Astrocyte (in vitro differentiated cells and primary cell): ENCODE measurements at places on chromosomes 12 and 14. TPM values are rescaled to one million over a fixed set of nuclear protein-coding genes. Genes with fewer than 3 reads are reported as not detected.

Gene GLT1D1
- total RNA-seq, result 0.14 and 0.16 TPM in 2 replicates

Gene GYS2
- total RNA-seq, result not detected in 2 replicates

Gene CGRRF1
- total RNA-seq, result 16.6 and 18.7 TPM in 2 replicates

Gene NIN
- 38.2 and 45.4 TPM in 2 replicates for total RNA-seq

Gene FGF23
- not detected in 2 replicates for total RNA-seq

Gene SERPINA9
- total RNA-seq, result 0.22 TPM in 1 of 2 replicates, not detected in the other

Gene VWF
- 0.23 and 0.82 TPM in 2 replicates for total RNA-seq

Gene SLCO1A2
- 0.05 and 0.32 TPM in 2 replicates for total RNA-seq

Gene BCL2L14
- not detected in 2 replicates for total RNA-seq

Gene PMEL
- total RNA-seq, result 3.9 and 13.8 TPM in 2 replicates

Gene CAPZA3
- total RNA-seq, result not detected in 2 replicates

Gene KRT82
- not detected in 2 replicates for total RNA-seq

- DNase-seq, result peak; percentile 62
Observed at GRCh38 chr12:88985631-88986030, 366.7 kb downstream of the DUSP6 start.

DNA sequence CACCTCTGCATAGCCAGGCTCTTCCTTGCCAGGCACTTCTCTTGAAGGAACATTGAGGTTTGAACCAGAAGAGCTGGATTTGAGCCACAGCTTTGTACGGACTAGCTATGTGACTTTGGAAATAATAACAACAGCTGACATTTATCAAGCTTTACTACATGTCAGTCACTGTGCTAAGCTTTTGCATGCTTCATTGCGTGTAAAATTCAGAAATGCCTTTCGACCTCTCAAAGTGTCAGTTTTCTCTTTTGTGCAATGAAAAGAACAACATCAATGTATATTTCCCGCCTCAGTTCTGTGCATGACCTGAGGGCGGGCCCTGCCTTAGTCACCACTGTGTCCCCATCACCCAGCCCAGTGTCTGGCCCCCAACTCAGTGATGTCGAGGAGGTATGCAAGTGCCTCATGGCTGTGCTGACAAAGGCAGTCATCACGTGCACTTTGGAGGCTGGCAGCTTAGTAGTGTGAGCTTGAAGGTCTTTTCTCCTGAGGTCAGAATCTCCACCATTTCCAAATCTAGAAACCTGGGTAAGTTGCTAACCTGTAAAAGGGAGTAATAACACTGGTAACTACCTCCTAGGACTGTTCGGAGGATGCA, 17.9 kb upstream of the AQP2 start:
- no peak for DNase-seq

DNA sequence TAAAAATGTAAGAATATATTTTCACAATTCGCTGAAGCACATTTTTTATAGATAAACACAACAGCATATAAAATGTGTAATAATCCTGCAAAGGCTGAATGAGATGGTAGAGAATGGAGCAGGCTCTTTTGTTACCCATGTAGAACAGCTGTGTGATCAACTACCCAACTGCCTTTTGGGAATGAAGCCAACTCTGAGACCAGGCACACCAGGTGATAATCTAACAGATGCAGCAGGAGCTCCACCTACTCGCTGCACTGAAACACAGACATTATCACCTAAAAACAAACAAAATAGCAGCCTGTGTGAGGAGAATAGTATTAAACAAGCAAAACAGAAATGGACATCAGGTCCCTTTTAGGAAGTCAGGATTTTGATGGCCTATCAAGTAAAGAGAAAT, 183.3 kb downstream of the CCDC59 start:
- DNase-seq, result no peak

DNA sequence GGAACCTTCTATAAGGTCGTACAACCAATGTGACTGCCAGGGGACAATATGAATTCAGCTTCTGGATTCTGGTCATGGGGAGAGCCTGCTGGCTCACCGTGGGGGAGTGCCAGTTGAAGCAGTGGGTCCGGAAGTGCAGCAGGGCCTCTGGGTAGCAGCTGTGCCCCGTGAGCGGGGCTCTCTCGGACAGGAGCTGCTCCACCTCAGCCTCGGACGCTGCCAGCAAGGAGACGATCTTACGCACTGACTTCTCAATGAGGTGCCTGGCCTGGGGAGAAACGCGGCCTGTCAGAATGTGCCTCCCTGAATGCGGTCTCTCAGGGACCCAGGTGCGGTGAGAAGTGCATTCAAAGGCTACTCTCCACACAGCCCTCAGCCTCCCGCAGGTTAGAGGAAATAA, 42.0 kb downstream of the LGMN start:
- DNase-seq, result no peak

DNA sequence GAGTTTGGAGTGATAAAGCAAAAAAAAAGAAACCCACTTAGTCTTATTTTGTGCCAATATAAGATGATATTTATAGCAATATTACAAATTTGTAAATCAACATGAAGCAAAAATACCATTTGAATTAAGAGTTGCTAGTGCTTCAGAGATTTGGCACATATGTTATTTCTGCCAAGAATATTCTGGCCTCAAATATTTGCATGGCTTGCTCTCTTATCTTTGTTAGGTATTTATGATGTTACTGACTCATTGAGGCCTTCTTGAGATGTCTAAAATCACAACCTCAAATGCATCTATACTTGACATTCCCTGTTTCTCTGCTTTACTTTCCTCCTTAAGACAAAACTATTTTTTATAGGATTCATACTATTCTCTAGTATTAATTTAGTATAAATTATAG, 301.5 kb downstream of the NELL2 start:
- peak; percentile 30 for DNase-seq

- DNase-seq, result no peak
Observed at GRCh38 chr14:32329146-32329545, at the start of gene AKAP6. Gene AKAP6 (plus strand): TSS chr14:32329298. CDS start chr14:32433494, 104,196 bp downstream.

GRCh38 chr14:103696070-103696402, 19.2 kb downstream of the XRCC3 start:
- DNase-seq, result no peak

GRCh38 chr12:110107369-110108281, 16.5 kb upstream of the IFT81 start:
- peak; percentile 98 for DNase-seq

DNA sequence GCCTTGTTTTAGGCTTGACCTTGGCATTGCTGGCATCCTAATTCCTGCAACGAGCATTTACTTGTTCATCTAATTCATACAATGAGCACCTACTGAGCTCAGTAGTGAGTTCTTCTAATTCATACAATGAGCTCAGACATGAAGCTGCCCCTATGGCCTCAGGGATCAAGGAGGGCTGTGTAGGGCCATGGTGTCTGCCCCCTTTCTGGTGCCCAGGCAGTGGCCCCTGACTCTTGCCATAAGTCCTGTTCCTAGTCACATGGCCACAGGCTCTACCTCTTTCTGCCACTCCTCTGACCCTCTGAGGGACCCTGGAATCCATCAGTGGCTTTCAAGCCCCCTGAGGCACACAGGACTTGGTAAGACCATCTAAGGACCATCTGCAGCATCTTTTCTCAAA, 148.8 kb downstream of the ZFP36L1 start:
- DNase-seq, result no peak

GRCh38 chr14:81559385-81559784, 25.7 kb upstream of the SEL1L start:
- DNase-seq, result no peak

- no peak for DNase-seq
Observed at GRCh38 chr12:88336076-88336739, 194.1 kb downstream of the TMTC3 start.
